ENCODE measurements at places on chromosomes 3 and 15.

DNA sequence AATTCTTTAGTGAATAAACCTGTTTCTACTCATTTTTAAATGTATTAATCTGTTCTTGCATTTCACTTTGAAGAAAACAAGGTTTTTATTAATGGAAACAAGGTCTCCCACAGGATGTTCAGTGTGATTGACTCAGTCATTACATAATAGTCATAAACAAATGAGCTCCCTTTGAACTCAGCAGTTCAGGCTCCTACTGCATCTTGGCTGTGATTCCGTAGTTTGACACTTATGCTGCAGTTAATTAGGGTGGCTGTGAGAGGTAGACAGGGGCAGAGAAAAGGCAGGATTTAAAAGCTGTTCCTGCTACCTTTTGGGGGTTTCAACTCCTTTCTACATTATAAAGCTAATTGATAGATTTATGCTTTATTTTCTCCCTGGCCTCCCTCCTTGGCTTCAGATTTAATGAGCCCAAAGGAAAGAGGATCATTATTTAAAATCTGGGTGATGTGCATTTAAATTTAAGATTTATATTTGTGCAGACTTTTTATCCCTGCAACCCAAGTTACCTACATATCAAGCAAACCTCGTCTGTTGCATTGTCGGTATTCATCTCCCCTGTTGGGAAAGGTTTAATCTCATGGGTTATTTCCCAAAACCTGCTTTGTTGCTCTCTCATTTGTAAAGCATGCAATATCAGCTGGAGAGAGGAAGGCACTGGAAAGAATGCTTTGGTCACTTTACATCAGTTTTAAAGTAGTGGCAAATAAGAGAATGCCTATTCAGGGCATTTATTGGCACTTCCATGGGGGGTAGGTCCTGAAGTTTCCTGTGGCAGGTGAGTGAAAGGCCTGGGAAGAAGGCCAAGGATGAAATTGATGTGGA, 345.0 kb upstream of the NR2E3 start:
- no peak for DNase-seq

- no peak for DNase-seq
Measured at GRCh38 chr15:65863106-65863505, 6.2 kb upstream of the RAB11A start.

DNA sequence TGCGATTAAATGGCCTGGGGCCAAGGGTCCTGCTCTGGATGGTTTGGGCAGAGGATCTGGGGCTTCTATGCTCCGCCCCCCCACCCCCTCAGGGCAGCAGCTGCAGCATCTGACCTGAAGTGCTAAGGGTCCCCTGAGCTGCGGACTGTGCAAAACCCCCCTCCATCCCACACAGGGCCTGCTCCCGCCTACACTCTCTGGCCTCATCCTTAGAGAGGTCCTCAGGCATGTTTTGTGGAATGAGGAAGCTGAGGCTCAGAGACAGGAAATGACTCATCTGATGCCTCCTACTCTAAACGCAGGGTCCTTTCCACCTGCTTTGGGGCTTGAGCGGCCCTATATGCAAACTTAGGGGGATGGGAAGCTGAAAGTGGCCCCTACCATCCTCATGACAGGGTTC, 59.5 kb upstream of the CTSH start:
- DNase-seq: no peak

DNA sequence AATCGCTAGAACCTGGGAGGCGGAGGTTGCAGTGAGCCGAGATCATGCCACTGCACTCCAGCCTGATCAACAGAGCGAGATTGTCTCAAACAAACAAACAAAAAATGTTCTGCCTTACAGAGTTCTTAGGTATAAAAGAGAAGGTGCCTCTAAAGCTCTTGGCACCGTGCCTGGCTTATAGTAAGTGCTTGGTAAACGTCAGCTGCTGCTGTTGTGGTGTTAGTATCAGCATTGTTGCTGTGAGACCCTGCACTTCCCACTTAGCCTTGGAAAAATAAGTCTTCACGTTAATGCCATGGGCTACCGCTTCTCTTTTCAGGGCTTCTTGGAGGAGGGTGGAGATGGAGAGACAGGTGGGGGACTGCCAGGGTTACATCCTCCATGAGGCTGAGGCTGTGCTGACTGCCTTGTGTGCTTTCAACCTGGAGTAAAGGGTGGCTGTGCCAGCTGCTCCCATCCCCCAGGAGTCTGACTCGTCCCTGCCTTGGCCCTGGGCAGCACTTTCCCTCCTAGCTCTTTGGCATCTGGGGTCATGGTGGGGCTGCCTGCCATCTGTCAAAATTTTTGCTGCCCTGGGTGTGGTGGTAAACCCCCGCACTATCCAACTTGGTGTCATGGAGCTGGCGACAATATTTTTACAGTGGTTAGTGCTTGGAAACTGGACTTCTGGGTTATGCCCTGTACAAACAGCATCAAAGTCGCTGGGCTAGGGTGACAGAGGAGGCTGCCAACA, 17.8 kb downstream of the FLNB start:
- peak; percentile 49 for DNase-seq

DNA sequence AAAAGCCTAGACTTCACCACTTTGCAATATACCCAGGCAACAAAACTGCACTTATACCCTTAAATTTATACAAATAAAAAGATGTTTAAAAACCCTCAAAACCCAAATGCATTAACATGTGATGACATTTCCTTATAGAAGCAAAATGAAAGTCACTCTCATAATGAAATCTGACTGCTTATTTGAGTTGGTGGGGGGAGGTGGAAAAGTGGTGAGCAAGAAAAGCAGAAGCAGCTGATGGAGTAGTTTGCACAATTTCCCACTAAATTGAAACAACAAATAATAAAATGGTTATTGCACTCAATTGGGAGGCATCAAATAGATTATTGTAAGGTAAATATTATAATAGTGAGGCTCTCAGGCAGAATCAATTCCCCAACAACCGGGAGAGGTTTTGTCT, 54.0 kb upstream of the GADL1 start:
- no peak for DNase-seq

DNA sequence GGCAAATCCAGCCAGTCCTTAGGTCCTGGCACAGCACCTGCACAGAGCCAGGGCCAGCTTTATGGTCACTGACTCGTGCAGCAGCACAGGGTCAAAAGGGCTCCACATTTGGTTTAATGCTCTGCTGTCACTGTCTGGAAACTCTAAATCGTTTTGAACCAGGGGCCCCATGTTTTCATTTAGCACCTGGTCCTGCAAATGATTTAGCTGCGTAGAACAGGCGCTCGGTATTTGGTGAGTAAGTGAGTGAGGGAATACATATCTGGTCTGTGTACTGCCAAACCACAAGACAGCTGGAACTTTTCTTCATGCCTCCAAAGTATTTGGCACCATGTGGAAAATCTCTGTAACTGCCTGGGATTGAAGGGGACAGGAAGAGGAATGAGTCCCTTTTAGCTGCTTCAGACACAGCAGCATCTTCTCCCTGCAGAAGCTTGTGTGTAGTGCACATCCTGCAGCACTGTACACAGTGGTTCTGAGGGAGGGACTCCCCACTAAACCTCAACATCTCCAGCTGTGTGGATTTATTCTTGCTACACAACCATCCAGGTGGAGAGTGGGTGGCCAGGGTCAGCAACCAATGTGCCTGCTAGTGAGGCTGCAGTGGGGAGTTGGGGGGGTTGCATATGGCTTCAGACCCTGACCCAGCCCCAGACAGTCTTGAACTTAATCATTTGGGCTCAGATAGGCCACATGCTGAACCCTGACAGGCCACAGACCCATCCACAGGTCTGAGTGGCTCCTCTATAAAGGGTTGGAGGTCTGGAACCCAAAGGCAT, 1.1 kb downstream of the SH2D7 start:
- no peak for DNase-seq

GRCh38 chr3:39127908-39128304, 20.4 kb downstream of the TTC21A start:
- no peak for DNase-seq

- no peak for DNase-seq
Measured at GRCh38 chr3:23659840-23660430, 145.8 kb upstream of the UBE2E1 start.

GRCh38 chr3:168889666-168890065, 773.8 kb downstream of the MECOM start:
- DNase-seq: no peak

DNA sequence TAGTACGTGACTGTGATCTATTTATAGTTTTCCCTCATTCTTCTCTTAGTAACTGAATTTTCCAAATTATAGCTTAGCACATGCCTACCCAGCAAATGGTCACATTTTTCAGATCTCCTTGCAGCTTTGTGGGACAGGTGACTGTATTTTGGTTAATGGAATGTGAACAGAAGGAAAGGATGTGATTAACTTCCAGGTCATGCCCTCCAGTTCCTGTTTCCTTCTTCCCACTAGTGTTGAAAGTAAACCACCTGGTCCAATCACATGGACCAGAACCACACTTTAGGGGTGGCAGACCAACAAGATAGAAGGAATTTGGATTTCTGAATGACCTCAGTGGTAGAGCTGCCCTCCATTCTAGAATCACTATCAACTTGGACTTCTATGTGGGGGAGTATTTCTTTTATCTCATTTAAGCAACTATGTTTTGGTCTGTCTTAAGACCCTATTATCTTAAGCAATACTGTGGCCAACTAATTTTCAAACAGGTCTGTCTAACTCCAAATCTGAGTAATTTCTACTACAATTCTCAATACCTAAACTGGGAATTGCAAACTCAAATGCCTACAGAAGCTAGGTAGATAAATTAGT, 76.0 kb upstream of the TSC22D2 start:
- DNase-seq: no peak

DNA sequence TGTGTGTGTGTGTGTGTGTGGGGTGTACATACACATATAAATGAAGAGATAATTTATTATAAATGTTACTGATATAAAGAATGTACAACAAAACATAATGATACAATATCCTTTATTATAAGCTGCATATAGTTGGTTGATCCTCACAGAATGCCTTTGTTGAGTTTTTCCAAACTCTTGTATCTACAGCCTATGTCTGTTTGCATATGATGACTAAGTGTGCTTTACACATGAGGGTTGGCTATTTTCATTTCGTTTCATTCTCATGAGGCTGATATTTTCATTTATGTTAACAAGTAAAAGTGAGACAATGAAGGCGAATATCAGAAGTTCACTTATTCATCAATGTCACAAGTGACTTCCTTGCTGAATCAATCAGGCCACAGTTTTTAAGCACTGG, 45.1 kb downstream of the TM2D3 start:
- no peak for DNase-seq

DNA sequence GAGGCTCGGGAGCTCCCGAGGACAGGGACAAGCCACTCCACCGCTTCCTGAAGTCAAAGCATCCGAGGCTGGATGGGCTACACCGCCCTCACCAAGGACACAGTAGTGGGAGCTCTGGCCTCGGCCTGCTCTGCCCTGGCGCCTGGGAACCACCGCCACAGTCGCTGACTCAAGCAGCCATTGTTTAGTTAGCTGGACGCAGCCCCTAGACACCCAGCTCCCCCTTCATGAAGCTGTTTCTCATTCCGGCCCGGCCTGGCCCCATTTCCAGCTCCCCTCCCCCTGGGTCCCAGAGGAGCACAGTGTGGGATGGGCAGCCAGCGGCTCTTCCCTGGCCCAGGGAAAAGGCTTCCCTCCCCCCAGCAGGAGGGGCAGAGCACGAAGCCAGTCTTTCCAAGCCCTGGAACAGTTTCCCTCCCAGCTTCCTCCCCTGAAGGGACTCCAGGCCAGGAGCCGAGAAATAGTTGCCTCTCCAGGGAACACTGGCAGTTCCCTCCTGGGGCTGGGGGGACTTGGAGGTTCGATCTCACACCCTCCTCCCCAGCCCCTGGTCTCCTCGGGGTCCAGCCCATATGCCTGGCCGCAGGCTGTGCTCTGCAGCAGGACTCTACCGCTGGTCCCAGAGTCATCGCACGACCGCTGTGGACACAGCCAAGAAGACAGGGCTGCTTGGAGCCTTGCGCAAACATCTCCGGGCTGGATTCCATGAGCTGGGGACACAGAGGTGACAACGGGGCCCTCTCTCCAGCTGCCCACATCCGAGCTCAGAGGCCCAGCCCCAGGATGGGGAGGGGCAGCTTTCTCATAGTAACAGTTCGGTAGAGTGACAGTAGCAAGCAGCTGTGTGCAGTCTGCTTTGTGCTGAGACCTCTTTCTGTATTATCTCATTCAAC, 10.0 kb downstream of the PLXND1 start:
- peak; percentile 64 for DNase-seq

DNA sequence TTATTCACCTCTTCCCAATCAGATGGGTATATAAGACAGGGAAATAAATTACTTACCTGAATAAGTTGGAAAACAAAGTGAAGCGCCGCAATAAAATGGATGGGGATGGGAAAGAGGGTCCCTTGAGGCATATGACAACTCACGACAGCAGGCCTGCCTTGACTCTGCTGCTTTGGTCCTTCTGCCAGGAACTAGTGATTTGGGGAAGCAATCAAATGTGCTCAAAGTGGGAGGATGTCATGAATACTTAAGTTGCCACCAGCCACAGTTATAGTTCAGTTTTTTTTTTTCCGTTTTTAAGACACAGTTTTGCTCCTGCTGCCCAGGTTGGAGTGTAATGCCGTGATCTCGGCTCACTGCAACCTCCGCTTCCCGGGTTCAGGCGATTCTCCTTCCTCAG, 4.6 kb downstream of the PARL start:
- DNase-seq: no peak

DNA sequence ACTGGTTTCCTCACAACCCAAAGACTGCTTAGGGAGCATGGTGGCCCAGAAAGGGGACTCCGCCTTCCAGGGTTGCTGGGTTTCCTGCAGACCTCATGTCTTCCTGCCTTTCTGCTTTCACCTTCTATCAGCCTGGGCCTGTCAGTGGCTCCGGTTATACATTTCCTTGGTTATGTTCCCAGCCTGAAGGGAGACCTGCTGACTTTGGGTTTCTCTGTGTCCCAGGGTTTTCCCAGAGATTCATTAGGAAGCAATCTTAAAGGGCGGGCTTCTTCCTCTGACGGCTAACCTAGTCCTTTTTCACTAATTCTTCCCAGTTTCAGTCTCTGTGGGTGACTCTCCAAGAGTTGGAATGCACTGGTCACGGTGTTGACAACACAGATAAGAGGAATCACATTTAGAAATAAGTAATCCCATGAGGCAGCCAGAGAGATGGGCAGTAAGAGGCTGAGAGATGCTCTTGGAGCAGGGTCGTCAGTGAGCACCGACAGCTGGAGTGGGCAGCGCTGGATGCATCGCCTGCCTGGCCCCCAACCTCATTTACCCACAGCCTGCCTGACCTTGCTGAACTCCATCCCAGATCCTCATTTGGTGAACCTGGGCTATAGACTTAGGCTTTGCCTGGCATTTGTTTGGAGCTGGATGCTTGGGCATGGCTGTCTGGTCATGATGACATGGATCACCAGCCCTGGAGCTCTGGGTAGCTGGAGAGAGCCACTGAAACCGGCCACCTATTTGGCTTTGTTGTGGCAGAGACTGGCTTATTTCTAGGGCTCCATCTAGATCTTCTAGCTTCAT, 10.0 kb upstream of the EHD4 start:
- no peak for DNase-seq

DNA sequence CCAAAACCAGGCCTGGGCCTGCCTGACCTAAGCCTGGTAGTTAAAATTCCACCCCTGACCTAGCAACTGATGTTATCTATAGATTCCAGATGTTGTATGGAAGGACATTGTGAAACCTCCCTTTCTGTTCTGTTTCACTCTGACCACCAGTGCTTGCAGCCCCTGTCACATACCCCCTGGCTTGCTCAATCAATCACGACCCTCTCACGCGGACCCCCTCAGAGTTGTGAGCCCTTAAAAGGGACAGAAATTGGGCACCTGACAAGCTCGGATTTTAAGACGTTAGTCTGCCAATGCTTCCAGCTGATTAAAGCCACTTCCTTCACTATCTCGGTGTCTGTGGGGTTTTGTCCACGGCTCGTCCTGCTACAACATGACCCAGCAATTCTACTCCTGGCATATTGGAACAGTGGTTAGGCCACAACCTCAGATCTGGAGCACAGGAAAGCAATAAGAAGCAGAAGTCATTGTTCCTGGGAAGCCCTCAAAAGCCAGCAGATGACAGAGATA, 36.7 kb upstream of the LHFPL4 start:
- DNase-seq: no peak

Data from SK-N-SH (cell line).